ENCODE measurements at places on chromosomes 11 and 22. TPM values are rescaled to one million over a fixed set of nuclear protein-coding genes. Genes with fewer than 3 reads are reported as not detected.

The NCAM1 gene
- 658 TPM for total RNA-seq

The DEUP1 gene
- 1.1 TPM for total RNA-seq

The TBX10 gene
- total RNA-seq = not detected

The FAM180B gene
- not detected for total RNA-seq

The ZNF214 gene
- total RNA-seq = 6.2 TPM

The HSPB2 gene
- total RNA-seq = 6.1 TPM

The SLN gene
- 0.96 TPM for total RNA-seq

The TCP11L1 gene
- total RNA-seq = 77.3 TPM

The GRK3 gene
- total RNA-seq = 63.2 TPM

The FAT3 gene
- 96.9 TPM for total RNA-seq

The CSF2RB gene
- total RNA-seq = 0.37 TPM

The PANX3 gene
- not detected for total RNA-seq

The RBFOX2 gene
- total RNA-seq = 215 TPM

The TCN1 gene
- total RNA-seq = not detected

The GCAT gene
- 26.1 TPM for total RNA-seq

The SPDYC gene
- total RNA-seq = not detected

The TRABD gene
- 17.3 TPM for total RNA-seq

The SYT13 gene
- total RNA-seq = 154 TPM

The C11orf21 gene
- 1.0 TPM for total RNA-seq

The SAA1 gene
- not detected for total RNA-seq

The LRRC56 gene
- 2.7 TPM for total RNA-seq

The RAB36 gene
- 11.1 TPM for total RNA-seq

The GGA1 gene
- 67.1 TPM for total RNA-seq

The IGLL1 gene
- not detected for total RNA-seq

The SORL1 gene
- total RNA-seq = 270 TPM

The OR8D1 gene
- total RNA-seq = not detected

The OR8G5 gene
- total RNA-seq = not detected

Data from dorsolateral prefrontal cortex (tissue), 122 donors.